Stimulated activated naive CD8-positive, alpha-beta T cell treated with anti-CD3 and anti-CD28 coated beads, Interleukin-15, amount 100 ng/mL, for 72 hours (primary cell): ENCODE measurements at places on chromosomes 6 and 20.

DNA sequence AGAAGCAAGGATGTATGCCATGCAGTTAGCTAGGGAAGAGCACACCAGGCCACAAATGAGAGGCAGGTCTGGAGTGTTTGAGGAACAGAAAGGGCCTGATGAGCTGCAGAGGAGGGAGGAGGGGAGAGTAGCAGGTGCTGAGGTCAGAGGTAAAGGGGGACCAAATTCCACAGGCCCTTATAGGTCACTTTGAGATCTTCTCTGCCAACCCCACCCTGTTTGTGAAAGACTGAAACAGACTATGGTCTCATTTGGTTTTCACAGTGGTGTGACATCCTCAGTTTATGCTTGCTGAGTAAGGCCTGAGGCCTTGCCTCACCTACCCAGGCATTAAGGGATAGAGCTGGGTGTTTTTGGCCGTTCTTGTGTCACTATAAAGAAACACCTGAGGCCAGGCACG lies 187.7 kb upstream of the MYLIP start:
- no peak for DNase-seq

GRCh38 chr20:23666698-23667097 lies 22.1 kb downstream of the CST4 start:
- no peak for DNase-seq

- no peak for DNase-seq
These were observed 30.9 kb downstream of the ANGPT4 start for GRCh38 chr20:884983-885952.

DNA sequence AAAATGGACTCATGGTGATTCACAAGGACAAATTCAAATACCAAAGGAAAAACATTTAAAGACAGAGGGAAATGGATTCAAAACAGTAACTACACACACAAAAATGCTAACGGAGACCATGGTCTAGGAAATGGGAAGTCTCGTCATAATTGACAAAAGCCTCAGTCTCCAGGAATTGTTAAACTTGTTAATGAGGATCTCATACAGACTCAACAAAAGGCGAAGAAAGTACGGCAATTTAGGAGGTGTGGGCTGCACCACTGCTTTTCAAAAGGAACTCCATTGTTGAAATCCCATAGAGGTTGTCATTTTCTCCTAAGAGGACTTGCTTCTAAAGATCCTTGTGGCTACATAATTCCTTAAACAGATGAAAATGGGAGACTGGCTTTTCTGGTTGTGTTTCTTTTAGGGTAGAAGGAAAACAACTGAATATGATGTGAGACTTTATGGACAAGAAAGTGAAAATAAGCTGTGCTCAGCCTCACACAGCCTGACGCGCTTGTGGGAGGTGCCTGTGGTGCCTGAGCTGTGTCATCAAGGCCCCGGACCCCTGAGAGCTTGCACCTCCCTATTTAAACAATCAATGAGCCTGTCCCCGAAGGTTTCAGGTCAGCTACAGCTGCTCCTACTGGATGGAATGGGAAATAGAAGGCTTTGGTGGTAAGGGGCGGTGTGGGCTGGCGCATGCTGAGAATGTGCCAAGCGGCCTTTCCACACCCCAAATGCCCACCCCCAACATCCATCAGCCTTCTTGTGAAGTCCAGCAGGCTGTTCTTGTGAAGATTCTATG lies 2.5 kb upstream of the CLDN20 start:
- no peak for DNase-seq

DNA sequence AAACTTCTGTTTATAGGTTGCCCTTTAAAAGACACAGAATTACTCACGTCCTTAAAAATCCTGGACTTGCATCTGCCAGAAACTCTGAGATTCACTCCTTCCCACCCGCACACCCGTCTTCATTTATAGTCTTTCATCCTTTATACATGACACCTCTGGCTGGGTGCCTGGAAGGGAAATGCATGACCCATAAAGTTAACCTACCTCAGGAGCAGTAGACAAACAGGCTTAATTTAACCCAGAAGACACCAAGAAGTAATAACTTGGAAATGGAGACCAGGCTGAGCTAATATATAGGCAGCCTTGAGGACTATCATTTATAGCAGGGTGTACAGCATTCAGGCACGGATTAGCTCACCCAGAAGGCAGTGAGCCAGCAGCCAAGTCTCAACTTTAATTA lies 429.0 kb upstream of the NRSN1 start:
- DNase-seq = no peak

GRCh38 chr6:23301556-23301955 lies 732.2 kb downstream of the HDGFL1 start:
- DNase-seq = no peak

- no peak for DNase-seq
These were observed 223.1 kb upstream of the SLC35B3 start for GRCh38 chr6:8658416-8658815.

DNA sequence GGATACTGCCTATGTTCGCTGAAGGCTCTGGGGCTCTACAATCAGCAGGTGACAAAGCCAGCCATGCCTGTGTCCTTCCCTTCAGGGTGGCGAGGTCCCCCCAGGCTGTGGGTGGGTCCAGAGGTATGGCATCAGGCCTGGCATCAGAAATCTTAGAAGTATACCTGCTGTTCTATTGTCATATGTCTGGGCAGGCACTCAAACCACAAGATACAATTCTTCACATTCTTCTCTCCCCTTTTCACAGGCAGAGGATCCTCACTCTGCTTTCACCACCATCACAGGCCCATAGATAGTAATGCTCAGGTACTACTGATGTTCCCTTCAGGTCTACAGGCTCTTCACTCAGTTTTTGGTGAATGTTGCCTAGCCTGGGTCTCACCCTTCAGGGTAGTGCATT lies 1180.0 kb upstream of the CITED2 start:
- no peak for DNase-seq

GRCh38 chr6:157263881-157264397 lies 59.4 kb downstream of the TMEM242 start:
- no peak for DNase-seq

- no peak for DNase-seq
These were observed 2.0 kb downstream of the DXO start for GRCh38 chr6:31969712-31970603.

GRCh38 chr6:107495196-107495643 lies 5.3 kb downstream of the SOBP start:
- DNase-seq = no peak

DNA sequence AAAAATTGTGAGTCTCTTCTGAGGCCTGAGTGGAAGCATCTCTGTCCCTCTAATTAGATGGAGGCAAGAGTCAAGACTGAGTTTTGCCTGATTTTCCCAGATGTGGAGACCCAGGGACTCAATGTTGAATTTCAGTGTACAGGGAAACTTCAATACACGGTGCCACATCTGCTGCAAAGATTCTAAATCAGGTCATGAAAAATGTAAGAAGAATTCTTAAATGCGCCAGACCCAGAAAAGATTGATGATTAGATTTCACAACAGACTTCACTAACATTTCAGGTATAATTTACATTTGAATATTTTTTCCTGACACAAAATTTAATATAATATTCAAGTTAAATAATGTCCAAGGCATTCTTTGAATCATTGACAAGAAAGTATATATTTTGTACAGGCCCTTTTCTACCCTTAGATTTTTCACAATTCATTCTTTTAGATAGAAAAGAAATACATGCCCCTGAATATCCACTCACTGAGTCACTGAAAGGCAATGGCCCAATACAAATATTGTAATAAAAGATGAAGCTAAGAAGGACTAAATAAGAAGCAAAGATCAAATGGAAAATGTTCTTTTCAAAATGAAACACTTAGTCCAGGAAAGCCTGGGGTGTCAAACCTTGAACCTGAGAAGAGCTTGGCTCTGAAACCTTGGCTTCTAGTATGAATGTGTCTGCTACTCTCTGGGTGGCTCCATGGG lies 18.2 kb upstream of the HDGFL1 start:
- no peak for DNase-seq

DNA sequence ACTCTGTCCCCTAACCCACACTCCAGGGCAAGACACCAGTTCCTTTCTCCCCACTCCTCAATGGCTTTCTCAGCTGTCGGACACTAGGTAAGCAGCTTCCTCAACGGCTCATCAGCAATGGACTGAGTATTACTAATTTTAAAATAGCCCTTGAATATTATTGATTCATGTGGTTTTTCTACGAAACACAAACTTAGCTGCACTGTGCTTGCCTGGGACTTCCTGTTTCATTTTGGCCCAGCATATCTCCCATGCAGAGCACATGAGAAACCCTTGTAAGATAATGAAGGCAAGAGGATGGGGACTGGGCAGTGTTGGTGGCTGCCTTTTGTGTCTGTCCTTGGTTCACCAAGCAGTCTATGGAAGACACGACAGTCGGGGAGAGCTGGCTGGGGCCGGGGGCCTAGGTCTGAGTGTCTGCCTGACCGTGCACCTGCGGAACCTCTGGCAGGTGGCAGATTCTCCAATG lies 48.9 kb downstream of the RNASET2 start:
- DNase-seq = no peak

- DNase-seq = no peak
These were observed 84.9 kb downstream of the ASCC3 start for GRCh38 chr6:100796049-100796823.

- no peak for DNase-seq
These were observed 102.3 kb upstream of the MAP3K7 start for GRCh38 chr6:90689172-90689571.

DNA sequence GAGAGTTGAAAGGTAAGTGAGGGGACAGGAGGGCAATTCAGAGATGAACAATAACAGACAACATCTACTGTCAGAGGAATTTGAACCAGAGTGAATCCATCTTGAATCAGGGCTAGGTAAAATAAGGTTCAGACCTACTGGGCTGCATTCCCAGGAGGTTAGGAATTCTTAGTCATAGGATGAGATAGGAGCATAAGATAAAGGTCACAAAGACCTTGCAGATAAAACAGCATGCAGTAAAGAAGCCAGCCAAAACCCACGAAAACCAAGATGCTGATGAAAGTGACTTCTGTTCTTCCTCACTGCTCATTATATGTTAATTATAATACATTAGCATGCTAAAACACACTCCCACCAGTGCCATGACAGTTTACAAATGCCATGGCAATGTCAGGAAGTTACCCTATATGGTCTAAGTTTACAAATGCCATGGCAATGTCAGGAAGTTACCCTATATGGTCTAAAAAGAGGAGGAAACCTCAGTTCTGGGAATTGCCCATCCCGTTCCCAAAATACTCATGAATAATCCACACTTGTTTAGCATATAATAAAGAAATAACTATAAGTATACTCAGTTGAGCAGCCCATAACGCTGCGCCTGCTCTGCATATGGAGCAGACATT lies 248.5 kb downstream of the HAO1 start:
- DNase-seq = no peak

GRCh38 chr6:116557893-116558292 lies 4.3 kb downstream of the CALHM4 start:
- DNase-seq = no peak

- DNase-seq = no peak
These were observed 18.2 kb upstream of the TAGAP start for GRCh38 chr6:159062976-159063375.

DNA sequence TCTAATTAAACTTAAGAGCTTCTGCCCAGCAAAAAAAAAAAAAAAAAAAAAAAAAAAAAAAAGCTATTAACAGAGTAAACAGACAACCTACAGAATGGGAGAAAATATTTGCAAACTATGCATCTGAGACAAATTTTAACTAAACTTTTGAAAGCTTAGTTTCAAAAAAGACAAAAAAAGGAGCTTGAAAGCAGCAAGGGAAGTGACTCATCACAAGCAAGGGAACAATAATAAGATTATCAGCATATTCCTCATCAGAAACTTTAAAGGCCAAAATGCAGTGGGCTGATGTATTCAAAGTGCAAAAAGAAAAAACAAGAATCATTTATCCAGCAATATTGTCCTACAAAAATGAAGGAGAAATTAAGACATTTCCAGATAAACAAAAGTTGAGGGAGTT lies 158.6 kb downstream of the RNF144B start:
- no peak for DNase-seq

DNA sequence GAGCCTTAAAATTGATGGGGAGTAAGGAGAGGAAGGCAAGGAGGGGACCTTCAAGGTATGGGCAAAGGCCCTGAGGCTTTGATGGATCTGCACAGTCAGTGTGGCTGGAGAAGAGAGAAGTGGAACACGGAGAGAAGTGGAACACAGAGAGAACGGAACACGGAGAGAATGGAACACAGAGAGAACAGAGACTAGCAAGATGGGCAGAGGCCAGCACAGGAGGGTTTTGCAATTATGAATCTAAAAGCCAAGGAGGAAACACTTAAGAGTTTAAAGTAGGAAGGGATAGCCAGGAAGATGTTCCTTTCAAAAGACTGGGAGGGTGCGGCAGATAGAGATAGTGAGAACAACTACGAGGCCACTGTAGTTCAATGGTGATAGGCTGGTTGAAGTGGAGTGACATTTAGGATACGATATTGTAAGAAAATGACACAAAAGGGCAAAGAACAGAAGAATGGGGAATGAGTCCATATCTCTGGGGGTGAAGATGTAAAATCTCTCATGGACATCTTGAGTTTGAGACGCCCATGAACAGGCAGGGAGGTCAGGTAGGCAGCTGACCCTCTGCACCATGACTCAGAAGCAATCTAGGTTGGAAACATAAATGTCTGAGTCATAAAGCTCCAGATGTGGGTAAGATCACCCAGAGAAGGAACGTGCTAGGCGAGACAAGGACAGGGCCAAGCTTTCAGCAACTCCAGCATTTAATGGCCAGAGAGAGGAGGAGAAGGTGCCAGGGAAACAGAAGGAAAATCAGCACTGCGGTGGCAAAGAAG lies 25.4 kb downstream of the ZMYND8 start:
- DNase-seq = no peak

DNA sequence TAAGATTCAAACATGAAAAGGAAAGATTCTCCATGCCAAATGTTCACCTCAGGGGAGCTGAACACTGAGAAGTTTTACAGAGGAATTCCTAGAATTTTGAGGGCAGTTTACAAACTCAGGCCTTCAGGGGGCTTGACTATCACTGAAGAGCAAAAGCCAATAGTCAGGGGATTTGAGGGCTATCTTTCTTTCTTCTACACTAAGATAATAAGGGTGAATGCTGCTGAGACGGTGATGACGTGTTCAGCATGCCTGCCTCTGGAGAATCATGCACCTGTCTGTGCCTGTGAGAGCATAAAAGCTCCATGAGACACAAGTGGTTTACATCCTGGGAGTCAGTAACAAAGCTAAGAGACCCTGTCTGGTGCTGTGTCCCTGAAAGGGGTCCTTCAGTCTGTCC lies 1085.6 kb downstream of the KIF16B start:
- no peak for DNase-seq

DNA sequence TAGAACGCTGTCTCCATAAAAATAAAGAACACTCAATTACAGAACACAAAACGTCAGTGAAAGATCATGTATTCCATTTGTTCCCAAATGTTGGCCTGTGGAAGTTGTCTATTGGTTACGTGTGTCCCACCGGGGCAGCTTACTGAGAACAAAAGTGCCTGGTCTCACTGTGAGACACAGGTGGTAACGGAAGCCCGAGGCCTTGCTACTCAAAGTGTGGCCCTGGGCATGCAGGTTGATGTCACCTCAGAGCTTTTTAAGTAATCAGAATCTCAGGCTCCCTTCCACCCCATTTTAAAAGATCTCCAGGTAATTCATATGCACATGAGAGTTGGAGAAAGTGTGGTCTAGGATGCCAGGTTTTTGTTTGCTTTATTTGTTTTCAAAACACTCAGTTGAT lies 422.5 kb upstream of the OPRM1 start:
- no peak for DNase-seq

GRCh38 chr6:46932526-46933319 lies 11.0 kb upstream of the ADGRF5 start:
- no peak for DNase-seq

GRCh38 chr6:106363401-106364138 lies 3.1 kb downstream of the CRYBG1 start:
- no peak for DNase-seq
